ENCODE measurements at places on chromosomes 12 and 14.

DNA sequence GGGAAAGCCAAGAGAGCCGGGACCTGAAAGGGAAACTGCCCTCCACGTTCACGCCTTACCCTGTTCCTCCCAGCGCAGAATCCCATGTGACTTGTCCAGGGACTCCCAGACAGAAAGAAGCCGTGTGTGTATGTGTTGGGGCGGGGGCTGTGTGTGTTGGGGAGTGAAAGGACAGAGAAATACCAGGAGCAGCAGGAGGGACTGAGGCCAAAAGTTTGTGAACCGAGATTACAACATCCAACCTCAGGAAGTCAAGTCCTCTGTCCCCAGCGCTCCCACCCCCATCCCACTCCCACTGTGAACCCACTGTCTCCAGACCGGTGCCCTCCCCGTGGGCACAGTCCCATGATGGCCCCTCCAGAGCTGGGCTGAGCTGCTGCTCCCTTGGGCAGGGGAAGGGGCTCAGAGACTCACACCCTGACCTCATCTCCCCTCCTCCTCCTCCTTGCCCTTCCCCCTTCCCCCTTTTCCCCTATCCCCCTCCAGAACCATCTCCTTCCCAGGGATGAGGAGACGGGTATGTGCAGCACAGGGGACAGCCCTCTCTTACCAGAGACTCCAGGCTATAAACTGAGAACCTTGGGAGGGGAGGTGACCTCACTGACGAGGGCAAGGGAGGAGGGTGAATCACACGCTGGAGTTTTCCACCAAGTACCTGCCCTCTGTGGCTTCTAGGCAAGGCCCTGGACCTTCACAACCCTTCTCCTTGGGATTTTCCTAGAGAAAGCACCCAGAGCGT, at the start of gene SLC6A12:
Gene SLC6A12, minus strand, starts transcription at position 155 of the 739 bp plus-strand sequence. CDS start 4,171 bp downstream, outside the sequence.
- H3K27ac ChIP-seq = no peak within 1 kb of the TSS
- H3K36me3 ChIP-seq = no peaks in the 10 kb centered on the region
- H3K4me3 ChIP-seq = peak within 1 kb of the TSS; percentile 45
- ATAC-seq = no peak

DNA sequence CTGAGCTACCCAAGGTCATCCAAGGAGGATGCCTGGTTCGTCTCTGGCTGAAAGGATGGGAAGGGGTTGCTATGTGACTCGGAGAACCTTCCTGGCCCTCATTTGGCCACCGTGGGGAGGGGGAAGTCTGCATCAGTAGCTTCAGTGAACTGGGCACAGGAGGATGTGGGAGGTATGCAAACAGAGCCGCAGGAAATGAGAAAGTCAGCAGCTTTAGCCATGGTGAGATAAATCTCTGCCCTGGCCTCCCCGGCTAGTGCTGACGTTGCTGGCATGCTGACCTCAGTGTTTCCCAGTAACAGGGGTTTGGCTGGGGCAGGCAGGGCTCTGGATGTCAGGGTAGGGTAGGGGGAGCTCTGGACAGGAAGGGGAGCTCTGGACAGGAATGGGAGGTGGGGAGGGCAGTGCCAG, 2.3 kb upstream of the CEBPE start:
- ATAC-seq = peak; percentile 77
- H3K27ac ChIP-seq = peak overlapping the region; percentile 83
- H3K4me1 ChIP-seq = peaks cover 32% of the 10 kb centered on the region
- peak overlapping the region; percentile 71 for H3K4me3 ChIP-seq
- no peaks in the 10 kb centered on the region for H3K27me3 ChIP-seq
- H3K36me3 ChIP-seq = no peaks in the 10 kb centered on the region

DNA sequence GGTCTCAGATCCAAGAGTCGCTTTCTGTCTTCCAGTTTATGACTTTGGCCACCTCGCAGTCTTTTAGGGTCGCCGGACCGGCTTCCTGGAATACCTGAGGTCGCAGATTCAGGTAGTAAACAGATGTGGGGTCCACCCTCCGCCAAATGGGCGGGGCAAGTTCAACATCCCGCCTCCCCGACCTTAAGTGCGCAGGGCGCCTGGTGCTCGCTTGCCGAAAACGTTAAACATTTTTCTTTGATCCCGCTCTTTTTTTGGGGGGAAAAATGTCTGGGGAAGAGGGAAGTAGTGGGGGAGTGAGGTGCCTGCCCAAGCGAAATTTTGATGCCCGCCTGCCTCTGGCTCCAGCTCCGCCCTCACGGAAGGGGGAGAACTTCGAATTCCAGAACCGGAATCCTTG, 73.9 kb upstream of the TBX5 start:
- H3K27me3 ChIP-seq = peaks cover 45% of the 10 kb centered on the region
- no peaks in the 10 kb centered on the region for H3K36me3 ChIP-seq
- peaks cover 7% of the 10 kb centered on the region for H3K4me1 ChIP-seq
- H3K27ac ChIP-seq = no peak overlapping the region
- ATAC-seq = no peak
- peak overlapping the region; percentile 34 for H3K4me3 ChIP-seq

- H3K27me3 ChIP-seq = no peaks in the 10 kb centered on the region
- no peak overlapping the region for H3K4me3 ChIP-seq
These were observed 603 bp upstream of the ENDOU start for GRCh38 chr12:47725893-47726292.

- peaks cover 15% of the 10 kb centered on the region for H3K27me3 ChIP-seq
- no peak for ATAC-seq
- H3K36me3 ChIP-seq = no peaks in the 10 kb centered on the region
- no peaks in the 10 kb centered on the region for H3K4me1 ChIP-seq
These were observed 26.9 kb upstream of the RXYLT1 start for GRCh38 chr12:63752841-63753240.

DNA sequence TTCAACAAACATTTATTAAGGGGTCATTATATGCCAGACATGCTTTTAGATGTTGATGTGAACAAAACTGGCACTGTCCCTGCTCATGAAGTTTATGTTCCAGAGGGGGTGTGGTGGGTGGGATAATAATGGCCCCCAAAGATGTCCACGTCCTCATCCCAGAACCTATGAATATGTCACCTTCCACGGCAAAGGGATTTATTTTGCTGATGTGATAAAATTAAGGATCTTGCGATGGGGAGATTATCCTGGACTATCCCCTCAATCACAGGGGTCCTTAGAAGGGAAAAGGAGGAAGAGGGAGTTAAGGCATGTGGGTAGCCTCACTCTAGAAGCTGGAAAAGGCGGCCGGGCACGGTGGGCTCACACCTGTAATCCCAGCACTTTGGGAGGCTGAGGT, 1.7 kb upstream of the SLC48A1 start:
- no peaks in the 10 kb centered on the region for H3K36me3 ChIP-seq
- no peak for ATAC-seq
- no peaks in the 10 kb centered on the region for H3K27me3 ChIP-seq
